ENCODE measurements at places on chromosomes 7 and 10.

DNA sequence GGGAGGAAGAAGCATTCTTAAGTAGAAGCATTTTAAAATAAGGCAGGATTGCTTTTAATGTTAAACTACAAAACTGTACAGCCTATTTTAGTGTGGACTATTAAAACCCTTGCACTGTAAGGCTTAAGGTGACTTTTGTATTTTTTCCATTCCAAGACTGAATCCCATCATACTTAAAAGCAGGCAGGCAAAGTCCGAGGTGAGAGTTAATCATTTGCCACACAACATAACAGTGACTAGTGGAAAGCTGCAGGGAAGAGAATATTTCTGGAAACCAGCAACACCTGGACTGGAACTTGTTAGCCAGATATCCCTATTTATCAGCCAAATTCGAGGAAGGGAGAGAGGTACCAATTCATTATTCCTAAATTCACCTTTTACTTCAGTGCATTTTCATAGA, 3.5 kb downstream of the PRR15 start:
- no peak overlapping the region for H3K27ac ChIP-seq
- H3K27me3 ChIP-seq = no peaks in the 10 kb centered on the region
- no peak overlapping the region for H3K4me3 ChIP-seq
- peaks cover 30% of the 10 kb centered on the region for H3K4me1 ChIP-seq
- H3K36me3 ChIP-seq = no peaks in the 10 kb centered on the region

DNA sequence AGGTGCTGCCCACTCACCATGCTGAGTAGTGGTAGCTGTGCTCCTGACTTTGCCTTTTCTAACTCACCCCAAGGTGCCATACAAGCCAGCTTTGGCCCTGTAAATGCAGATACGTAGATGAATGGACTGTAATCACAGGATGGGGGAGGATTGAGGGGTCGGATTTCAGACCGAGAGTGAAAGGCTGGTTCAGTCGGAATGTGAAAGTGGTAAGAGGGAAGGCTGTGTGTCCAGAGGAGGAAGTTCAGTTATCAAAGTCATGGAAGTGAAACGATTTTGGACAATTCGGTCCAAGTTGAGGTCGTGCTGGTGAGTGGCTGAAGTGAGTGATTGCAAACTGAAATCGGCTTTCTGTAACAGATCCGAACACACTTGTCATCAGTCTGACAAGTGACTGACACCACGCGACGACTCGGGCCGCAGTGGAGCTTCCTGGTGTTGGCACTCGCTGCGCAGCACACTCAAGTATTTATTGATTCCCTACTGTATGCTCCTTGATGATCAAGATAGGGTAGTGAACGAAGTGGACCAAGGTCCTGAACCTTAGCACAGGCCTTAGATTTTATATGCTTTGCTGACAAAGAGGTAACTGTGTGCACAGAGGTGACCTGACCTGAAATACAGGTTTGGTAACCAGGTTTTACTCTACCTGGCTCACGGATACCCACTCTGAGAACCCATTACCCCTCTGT, 10.5 kb downstream of the ZNF282 start:
- H3K4me3 ChIP-seq = no peak overlapping the region
- H3K27ac ChIP-seq = no peak overlapping the region
- no peaks in the 10 kb centered on the region for H3K27me3 ChIP-seq
- no peak for DNase-seq

- no peak overlapping the region for H3K4me3 ChIP-seq
- no peaks in the 10 kb centered on the region for H3K36me3 ChIP-seq
- H3K27ac ChIP-seq = no peak overlapping the region
- no peaks in the 10 kb centered on the region for H3K4me1 ChIP-seq
Observed at GRCh38 chr7:124071843-124072242, 39.0 kb upstream of the TMEM229A start.

DNA sequence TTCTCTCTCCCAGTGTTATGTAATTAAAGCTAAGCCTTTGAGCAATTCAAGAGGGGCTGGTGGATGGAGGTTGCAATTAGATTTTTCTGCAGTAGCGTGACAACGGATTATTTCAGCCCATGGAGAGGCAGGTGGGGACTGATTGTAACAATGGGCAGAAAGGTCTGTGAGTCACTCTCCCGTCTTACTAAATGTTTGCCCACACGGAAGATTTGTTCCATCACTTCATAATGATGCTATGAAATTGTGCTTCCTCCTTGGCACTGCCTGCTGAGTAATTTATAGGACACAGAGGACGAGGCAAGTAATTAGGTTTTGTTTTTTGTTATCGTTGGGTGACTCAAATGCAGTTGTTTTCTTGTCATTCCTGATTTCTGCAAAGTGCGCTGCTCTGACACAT, 594.5 kb upstream of the DPP6 start:
- no peaks in the 10 kb centered on the region for H3K4me1 ChIP-seq
- no peak for DNase-seq
- no peak overlapping the region for H3K27ac ChIP-seq
- no peaks in the 10 kb centered on the region for H3K36me3 ChIP-seq
